Stimulated activated CD4-positive, alpha-beta T cell treated with anti-CD3 and anti-CD28 coated beads, Interleukin-15, amount 100 ng/mL, for 48 hours (primary cell): ENCODE measurements at places on chromosomes 5 and 9.

DNA sequence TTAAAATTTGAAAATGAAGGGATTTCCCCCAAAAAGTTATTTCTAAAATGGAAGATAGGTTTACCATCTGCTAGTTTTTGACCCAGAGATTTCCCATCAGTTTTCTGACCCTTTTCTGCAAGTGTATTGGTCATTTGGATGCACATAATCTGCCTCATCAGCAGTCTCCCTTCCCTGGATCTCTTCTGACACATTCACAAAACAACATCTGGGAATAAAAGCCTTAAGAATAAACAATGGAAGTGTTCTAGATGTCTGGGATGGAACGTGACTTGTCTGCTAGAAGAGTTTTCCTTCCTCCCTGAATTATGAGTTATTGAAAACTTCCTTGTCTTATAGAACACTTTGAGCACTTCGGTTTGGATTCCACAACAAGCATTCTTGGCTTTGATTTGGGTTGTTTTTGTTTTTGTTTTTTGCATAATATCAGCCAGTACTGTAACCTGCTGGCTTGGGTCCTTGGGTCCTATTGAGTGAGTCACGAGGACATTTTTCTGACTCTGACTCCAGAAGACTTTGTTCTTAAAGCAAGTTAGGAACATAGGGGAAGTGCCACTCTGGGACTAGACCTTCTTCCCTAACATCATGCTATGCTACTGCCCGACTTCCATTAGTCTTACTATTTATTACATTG is 18.2 kb upstream of the ESM1 start:
- no peak for DNase-seq

DNA sequence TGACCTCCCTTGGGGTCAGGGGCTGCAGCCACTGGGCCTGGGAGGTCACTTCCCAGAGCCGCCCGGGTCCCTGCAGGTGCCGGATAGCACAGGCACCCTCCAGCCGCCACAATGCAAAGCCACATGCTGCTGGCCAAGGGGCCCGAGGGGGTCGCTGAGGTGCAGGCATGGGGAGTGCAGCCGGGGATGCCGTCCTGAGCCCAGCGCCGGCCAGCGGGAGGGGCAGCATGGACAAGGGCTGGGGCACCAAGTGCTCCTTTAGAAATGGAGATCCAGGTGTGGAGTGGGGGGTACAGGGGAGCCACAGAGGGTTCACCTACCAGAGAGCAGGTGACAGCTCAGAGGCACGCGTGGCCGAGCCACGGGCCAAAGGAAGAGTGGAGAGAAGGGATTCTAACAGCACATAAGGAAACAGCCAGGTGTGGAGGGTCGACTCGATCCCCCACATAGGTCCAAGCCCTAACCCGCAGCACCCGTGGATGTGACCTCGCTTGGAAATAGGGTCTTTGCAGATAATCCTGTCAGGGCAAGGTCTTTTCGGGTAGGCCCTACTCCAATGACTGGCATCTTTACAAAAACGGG is 24.7 kb downstream of the ZDHHC11B start:
- DNase-seq = no peak

DNA sequence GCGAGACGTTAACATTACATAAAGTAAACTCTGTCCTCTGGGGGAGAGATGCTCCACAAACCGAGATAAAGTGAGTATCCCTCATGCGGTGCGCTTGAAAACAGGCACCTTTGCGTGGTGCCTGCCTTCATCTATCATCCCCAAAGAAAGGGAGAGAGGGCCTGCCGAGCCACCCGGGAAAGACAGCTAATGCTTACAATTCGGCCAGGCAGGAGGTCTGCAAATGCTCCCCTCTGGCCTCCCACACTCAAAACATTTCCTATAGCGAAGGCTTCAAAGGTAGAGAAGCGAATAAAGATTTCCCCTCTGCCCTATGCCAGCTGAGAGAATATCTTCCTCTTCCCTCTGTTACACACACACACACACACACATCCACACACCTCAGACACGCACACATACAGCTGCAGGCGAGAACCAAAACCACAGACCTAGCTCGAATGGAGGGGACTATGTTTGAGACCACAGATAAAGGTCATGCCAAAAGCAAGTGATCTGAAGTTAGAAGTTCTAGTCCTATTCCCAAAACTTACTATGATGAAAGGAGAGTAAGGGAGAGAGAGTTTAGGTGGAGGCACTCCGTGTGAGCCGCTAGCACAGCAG is 132.8 kb downstream of the CRB2 start:
- no peak for DNase-seq

DNA sequence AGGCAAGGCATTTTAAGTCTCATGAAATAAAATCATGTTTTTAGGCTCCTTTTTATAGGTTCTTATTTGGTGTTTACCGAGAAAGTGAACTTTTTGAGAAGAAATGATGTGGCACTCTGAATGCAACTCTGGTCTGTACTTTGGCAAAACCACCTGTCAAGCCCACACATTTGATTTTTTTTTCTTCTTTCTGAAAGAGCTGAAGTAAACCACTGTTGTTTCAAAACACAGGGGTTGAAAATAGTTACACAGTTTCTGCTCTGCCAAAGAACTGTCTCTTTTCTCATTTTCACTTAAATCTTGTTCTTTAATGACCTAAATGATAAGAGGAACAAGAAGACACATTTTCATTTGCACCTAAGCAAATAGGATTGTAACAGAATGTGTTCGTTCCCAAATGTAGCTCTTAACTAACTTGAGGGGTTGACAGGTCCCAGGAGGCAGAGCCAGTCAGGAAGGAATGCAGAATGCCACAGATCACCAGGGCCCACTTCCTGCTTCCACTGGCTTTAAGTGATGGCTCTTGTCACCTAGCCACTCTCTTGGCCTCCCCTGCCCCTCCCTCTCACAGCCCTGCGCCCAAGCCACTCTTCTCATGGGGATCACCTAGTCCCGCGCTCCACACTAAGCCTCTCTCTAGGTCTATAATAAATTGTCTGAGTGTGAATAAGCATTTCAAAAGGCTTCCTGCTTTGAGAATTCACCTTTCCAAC is 47.3 kb downstream of the MED27 start:
- DNase-seq = no peak

- no peak for DNase-seq
These were observed 113.9 kb upstream of the BRINP1 start for GRCh38 chr9:119483153-119483552.

GRCh38 chr5:54689411-54690251 is 172.1 kb downstream of the SNX18 start:
- no peak for DNase-seq

GRCh38 chr5:127417528-127417927 is 99.9 kb upstream of the PRRC1 start:
- DNase-seq = no peak

GRCh38 chr5:127392762-127393161 is 102.2 kb downstream of the MEGF10 start:
- DNase-seq = no peak

DNA sequence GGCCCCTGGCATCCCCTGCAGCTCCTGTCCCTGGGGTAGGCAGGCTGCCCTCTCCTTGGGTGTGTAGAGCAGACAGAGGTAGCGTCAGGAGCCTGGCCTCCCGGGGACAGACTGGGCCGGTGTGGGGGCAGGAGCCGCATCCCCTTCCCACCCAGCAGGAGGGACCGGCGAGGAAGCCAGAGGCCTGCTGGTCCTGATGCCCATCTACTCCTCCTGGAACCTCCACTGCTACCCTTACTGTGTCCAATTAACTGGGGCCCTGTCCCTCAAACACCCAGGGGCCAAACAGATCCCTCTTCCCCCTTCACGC is 15.6 kb downstream of the RALGDS start:
- DNase-seq = no peak
